Suppressor macrophage treated with lipopolysaccharide for 1 hour (primary cell): ENCODE measurements at places on chromosomes 7 and 10.

GRCh38 chr10:47018026-47018735, 107.0 kb downstream of the PTPN20 start:
- DNase-seq = peak; percentile 60

- peak; percentile 93 for DNase-seq
Measured at GRCh38 chr7:44621034-44621749, 14.8 kb downstream of the OGDH start.

- no peak for DNase-seq
Measured at GRCh38 chr10:122577311-122577885, 16.8 kb downstream of the DMBT1 start.

DNA sequence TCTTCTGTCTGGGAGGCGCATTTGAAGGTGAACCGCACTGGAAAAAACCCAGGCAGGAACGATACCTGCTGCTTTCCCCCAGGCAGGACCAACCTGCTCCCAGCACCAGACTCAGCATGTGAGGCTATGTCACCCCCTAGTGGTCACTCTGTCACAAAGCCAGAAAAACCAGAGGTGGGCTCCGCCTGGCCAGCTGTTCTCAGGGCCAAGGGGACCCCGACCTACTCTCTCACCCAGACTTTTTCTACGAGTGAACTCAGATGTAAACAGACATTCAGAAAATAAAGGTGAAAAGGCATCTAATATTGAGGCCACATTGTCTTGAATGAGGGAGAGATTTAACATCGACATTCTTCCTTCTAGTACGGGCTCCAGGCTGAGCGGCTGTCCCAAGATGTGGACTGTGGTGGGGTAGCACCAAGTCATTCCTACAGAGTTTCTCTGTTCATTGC, 117.3 kb downstream of the PRKAG2 start:
- peak; percentile 75 for DNase-seq

DNA sequence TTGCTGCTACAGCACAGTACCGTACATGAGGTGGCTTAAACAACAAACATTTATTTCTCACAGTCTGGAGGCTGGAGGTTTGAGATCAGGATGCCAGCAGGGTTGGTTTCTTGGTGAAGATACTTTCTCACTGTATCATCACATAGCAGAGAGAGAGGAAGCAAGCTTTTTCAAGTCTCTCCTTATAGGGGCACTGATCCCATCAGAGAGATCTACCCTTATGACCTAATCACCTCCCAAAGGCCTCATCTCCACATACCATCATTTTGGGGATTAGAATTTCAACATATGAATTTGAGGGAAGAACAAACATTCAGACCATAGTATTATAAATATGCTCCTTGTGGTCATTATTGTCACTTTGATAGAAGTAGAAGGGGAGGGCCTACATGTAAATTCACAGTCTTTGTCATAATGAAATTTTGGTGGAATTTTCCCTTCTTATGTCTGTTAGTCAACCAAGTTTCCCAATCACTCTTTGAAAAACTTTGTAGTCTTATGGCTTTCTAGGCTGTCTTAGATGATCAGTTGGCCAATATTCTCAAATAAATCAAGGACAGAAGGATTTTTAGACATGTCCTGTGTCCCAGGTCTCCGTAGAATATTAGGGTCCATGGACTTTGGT, 606.2 kb downstream of the LRMDA start:
- peak; percentile 68 for DNase-seq

GRCh38 chr10:92284112-92284704, 6.7 kb downstream of the CPEB3 start:
- DNase-seq = peak; percentile 57

DNA sequence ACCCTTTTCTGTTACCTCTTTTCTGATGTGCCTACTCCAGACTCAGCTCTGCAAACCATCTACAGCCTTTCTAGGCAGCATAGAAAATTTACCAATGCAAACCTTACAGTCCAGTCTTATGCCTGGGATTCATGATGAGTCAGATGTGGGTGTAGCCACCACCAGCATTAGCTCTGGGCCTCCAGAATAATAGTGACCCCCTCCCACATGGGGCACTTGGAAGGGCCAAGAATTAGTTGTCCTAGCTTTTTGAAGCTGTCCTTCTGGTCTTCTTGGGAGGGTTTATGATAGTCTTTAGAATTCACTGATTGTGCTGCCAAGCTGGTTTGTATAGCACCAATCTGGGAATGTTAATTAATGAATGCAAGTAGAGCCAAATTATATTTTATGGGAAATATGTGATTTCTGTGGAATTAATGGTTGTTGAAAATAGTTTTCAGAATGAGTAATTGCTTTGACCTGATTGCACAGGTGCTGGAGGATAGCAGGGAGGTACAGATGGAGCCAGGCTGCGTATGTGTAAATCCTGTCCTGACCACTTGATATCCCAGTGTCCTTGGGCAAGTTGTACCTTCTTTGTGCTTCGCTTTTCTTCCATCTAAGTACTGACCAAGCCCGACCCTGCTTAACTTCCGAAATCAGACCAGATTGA, 94.8 kb downstream of the CPED1 start:
- DNase-seq = peak; percentile 24

GRCh38 chr10:8811201-8811600, 756.7 kb downstream of the GATA3 start:
- DNase-seq = no peak
